ENCODE measurements at places on chromosomes 12 and 14. TPM values are rescaled to one million over a fixed set of nuclear protein-coding genes. Genes with fewer than 3 reads are reported as not detected.

The SLC6A12 gene
- 4.0 TPM for total RNA-seq

The EFCAB11 gene
- total RNA-seq, result 24.6 TPM

The AP1G2 gene
- total RNA-seq, result 32.0 TPM

The CLEC1B gene
- total RNA-seq, result 1.5 TPM

The FOXM1 gene
- total RNA-seq, result 3.8 TPM

The DIO2 gene
- 21.3 TPM for total RNA-seq

The MIP gene
- 303 TPM for total RNA-seq

The TMTC2 gene
- 121 TPM for total RNA-seq

The LMNTD1 gene
- total RNA-seq, result not detected

The SPIC gene
- total RNA-seq, result not detected

The INHBE gene
- total RNA-seq, result not detected

The KRT71 gene
- total RNA-seq, result 0.77 TPM

The RAD51AP1 gene
- total RNA-seq, result 21.4 TPM

The ITGB7 gene
- 2.9 TPM for total RNA-seq

The EML5 gene
- total RNA-seq, result 45.7 TPM

The NINJ2 gene
- total RNA-seq, result 0.93 TPM

The FOXA1 gene
- total RNA-seq, result 3.1 TPM

The SFSWAP gene
- 55.6 TPM for total RNA-seq

The TMEM121 gene
- 13.7 TPM for total RNA-seq

The CCDC177 gene
- total RNA-seq, result 3.7 TPM

The ASPG gene
- 2.4 TPM for total RNA-seq

All from camera-type eye (tissue), 1 donor.